Stimulated activated CD8-positive, alpha-beta memory T cell treated with anti-CD3 and anti-CD28 coated beads, Interleukin-7, amount 100 ng/mL, for 1 hour (primary cell): ENCODE measurements at places on chromosomes 11 and 22.

- no peak for DNase-seq
Observed at GRCh38 chr11:130979386-130979972, 63.2 kb upstream of the SNX19 start.

GRCh38 chr22:49180683-49181024 lies 647.0 kb downstream of the BRD1 start:
- no peak for DNase-seq

DNA sequence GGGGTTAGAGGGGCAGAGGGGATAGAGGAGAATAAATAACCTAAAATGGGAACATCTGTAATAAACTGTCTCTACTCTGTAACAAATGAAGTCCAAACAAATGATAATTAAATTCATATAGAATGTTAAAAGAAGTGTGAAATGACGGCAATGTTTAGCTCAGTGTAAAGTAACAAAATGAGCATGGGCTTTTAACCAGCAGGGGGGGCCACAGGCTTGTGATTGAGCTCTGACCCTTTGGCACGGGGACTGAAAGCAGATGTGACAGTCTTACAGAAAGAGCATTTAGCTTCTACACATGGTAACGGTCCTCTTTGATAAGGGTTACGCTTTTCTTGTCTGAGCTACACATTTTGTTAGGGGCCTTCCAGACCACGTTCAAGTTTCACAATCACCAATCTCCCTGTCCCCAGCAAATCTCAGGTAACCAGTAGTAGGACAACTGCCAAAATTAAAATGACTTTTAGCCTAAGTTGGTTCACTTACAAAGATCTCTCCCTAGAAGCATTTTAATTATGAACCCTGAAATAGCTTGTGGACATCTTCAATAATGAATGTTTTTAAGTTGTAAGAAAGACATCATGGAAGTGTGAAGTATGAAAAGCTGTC lies 262.5 kb downstream of the DCDC1 start:
- DNase-seq, result no peak

- DNase-seq, result no peak
Observed at GRCh38 chr11:126733685-126734084, 266.9 kb downstream of the KIRREL3 start.

GRCh38 chr11:7973011-7973410 lies 7.8 kb upstream of the NLRP10 start:
- DNase-seq, result no peak
